ENCODE measurements at places on chromosomes 1 and 21.

GRCh38 chr21:41706678-41707077 is 60.2 kb downstream of the RIPK4 start:
- DNase-seq = no peak

DNA sequence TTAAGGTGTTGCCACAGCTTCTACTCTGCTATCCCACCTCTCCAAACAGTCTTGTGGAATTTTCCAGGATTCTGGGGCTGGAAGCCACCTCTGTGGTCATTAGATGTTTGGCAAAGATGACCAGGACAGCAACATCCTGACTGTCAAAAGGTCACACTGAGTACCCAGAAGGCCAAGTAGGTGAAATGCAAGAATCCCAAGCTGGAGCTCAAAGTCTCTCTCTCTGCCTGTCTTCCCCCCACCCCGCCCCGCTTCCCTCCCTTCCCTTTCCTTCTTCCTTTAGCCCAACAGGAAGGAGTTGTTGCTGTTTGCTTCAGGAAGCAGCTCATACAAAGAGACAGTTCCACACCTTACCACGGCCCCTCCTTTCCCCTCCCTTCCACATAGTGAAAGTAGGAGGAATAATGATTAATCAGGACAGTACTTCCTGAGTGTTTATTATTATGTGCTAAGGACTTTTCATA is 75.6 kb upstream of the SLC2A1 start:
- DNase-seq = no peak

DNA sequence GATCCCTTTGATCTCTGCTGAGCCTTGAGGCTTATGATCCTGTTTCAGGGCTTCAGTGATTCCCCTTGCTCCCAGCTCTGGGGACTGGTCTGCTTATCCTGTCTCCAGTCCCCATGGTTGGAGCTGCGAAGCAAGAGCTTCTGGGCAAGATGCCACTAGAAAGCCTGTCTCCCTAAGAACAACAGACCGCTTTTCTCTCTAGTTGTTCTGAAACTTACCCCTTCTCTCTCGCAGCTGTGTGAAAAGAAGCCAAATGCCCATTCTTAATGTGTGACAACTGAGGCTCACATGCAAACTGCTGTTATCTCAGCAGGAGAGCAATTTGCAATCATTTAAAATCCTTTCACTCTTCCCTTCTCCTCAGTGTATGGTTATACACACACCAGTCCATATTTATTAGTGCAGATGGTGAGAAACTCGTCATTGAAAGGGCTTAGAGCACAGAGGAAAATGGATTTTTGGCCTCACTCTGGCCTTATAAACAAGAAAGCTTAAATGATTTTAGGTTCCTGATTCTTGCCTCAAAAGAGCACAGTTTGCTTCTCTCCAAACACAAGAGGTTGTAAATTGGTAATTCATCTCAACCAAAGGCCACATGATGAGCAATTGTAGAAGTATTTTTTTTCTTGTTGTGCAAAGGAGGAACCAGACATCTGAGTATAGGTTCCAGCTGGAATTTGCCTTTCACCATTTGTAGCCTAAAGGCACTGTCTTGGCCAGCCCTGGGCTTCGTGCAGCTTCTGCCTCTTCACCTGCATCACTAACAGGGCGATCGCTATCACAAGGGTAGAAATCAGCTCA is 179.2 kb upstream of the LMO4 start:
- no peak for DNase-seq

- DNase-seq = peak; percentile 21
These were observed 558 bp upstream of the BTG3 start for GRCh38 chr21:17613242-17613676.

- no peak for DNase-seq
These were observed 74.3 kb downstream of the SLC16A1 start for GRCh38 chr1:112881742-112882127.

- peak; percentile 14 for DNase-seq
These were observed 61.6 kb downstream of the TMCO4 start for GRCh38 chr1:19738076-19738475.

- DNase-seq = no peak
These were observed 1.4 kb downstream of the CLCC1 start for GRCh38 chr1:108961752-108962486.

DNA sequence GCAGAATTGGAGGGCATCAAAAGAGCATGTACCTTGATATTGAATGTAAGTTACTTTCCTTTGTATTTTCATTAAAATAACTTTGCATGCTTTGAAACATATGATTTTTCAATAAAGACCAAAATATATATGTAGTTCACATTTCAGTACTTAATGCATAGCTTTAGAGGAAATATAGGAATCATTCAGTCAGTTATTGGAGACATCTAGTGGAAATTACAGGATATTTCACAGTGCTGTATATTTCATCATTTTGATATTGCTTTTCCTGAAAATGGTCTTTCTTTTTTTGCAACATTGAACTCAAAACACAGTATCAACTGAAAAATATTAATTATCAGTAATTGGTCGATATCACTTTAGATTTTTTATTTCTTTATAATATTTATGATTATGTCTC is 375.8 kb downstream of the NCAM2 start:
- no peak for DNase-seq

- no peak for DNase-seq
These were observed 348.8 kb downstream of the PTBP2 start for GRCh38 chr1:97070376-97070775.

DNA sequence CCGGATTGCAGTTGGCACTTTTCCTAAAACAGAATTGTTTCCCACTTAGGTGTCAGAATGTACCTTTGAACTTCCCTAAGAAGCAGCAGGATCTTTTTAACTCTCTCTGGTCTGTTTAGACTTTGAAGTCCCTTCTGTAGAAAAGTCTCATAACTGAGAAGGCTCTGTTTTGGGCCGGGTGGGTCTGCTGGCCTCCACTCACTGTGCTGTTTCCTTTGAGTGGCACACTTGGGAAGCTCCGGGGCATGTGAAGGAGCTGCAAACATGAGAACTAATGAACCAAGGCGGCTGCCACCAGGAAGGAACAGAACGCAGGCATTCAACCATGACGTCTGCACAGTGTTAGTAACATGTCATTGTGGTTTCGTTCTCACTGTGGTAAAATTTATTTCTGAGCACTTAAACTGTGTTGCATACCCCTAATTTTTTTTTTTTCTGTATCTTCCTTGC is 19.5 kb upstream of the NCMAP start:
- peak; percentile 24 for DNase-seq

DNA sequence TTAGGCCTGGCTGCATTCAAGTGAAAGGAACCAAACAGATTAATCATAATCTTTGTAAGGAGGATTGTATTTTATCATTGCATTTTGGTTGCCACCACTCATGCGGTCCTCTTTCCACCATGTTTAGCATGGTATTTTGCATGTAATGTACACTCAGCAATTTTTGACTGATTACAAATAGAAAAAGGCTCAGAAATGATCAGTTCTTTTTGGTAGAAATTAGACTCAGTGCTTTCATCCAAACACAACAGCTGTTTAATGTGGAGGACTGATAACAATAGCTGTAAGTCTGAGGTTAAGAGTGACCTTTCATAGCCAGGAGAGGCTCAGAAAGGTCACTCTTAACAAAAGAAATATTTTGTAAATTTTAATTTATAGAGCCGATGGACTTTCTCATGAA is 25.3 kb upstream of the DPH5 start:
- DNase-seq = no peak

DNA sequence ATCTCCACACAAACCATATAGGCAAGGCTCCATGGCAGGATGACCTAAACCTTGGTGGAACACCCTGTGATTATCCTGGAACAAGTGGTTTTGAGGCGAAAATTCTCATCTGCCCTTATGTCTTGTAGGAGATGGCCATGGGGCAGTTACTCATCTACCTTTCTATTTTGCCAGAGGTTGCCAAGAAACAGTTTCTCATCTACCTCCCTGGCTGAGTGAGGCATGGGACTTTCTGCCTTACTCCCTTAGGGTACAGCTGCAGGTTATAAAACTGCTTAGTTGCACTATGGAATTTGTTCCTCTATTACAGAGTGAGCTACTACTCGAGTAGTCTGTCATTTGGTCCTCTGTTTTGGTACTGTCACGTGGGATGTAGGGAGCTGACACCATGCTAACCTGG is 31.3 kb upstream of the GUCA2A start:
- DNase-seq = no peak

GRCh38 chr1:244409701-244410100 is 42.0 kb downstream of the ADSS2 start:
- DNase-seq = no peak

DNA sequence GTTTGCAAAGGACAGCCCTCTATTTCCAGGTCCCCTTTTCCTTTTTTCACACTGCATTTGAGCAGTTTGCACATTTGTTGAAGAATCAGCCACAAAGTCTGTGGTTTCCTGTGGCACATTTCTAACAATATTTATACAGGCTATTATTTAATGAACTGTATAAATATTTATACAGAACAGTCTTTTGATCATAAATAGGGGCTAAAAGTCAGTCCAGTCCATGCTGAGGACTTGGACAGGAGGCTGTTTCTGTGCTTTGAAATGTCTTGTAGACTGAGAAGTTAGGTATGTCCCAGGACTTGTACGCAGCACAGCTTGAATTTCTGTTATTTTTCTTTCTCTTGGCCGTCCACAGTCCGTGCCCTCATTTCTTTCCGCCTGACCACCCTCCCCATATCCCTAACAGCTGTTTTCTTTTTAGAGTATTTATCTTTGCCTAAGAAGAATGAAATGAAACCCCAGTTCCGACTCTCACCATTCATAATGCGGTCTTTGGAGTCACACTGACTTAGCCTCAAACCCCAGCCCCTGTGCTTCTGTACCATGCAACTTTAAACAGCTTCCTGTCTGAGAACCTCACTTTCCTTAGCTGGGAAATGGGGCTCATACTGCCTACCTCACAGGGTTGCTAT is 19.7 kb downstream of the FGGY start:
- DNase-seq = no peak

GRCh38 chr1:192877283-192877886 is 68.5 kb downstream of the RGS2 start:
- DNase-seq = no peak

- DNase-seq = no peak
These were observed 22.1 kb upstream of the SMYD3 start for GRCh38 chr1:246528933-246529731.

GRCh38 chr1:22257290-22258275 is 114.7 kb upstream of the WNT4 start:
- peak; percentile 89 for DNase-seq

DNA sequence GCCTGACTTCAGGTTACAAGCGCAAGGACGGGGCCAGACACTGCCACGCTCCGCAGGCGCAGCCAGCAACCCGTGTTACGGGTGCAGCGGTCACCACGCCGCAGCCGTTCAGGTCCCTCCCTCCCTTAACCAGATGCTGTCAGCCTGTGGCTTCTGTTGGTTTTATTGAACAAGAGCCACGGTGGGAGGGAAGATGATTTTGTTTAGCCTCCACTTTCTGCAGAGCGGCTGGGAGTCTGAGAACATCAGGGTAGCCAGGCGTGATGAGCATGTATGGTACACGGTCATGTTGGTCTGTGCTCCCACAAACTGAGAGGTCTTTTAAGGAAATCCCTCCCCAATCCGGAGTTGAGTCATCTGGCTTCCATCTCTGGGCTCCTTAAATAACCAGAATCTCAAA is 18.5 kb upstream of the ADARB1 start:
- no peak for DNase-seq

DNA sequence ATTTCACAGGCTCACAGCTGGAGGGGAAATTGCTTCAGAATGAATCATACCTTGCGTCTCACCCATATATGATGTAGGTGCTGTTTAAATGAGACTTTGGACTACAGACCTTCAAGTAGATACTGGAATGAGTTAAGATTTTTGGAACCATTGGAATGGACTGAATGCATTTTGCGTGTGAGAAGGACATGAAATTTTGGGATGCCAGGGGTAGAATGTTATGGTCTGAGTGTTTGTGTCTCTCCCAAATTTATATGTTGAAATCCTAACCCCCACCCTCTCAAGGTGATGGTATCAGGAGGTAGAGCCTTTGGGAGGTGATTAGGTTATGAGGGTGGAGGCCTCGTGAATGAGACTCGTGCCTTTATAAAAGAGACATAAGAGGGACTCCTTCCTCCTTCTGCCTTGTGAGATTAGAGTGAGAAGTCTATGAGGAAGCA is 41.4 kb downstream of the KCNK1 start:
- DNase-seq = no peak

DNA sequence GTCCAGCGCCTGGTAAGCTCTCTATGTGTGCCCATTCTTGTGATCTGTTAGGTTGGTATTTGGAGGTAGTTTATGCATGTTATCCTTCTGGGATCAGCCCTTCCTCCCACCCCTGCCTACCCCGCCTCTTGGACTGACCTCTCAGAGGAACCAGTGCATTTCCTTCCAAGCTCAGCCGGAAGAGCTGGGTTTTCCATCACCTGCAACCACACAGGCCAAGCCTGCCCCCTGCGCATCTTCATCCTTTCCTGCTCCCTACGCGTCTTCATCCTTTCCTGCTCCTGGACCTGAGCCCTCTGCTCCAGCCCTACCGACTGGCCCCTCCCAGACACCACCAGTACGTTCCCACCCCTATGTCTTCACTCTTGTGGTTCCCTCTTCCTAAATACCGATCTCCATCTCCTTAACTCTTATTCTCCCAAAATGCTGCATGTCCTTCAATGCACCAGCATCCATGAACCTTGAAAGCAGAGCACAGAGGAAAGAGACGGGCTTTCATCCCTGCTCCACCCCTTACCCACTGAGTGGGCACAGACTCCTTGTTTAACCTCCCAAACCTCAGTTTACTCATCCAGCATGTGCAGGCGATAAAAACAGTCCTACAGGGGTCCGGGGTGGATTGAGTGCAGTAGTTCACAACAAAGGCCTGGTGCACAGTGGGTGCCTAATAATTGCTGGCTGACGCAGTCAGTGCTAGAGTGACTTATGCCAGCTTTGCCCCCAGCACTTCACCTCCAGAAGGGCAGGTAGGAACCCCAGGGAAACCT is 526.3 kb downstream of the MATN1 start:
- DNase-seq = no peak

DNA sequence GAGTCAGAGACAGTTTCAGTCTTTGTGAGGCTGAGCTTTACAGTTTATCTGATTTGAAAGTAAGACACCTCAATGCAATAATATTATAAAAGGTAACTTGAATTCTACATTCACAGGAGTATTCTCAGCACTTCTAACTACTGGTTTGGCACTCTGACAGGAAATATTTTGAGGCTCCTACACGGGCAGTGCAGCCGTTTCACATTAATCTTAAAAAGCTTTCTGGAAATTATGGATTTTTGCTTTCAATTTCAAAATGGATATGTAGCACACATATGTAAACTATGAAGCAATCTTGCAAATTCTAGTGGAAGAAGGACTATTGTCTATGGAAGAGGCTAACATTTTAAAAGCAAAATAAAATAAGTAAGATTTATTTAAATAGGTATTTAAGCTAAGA is 262.9 kb upstream of the SNX7 start:
- DNase-seq = no peak

GRCh38 chr1:24769656-24770651 is 24.7 kb downstream of the CLIC4 start:
- no peak for DNase-seq

GRCh38 chr1:76240316-76240715 is 165.8 kb downstream of the ST6GALNAC3 start:
- no peak for DNase-seq

GRCh38 chr1:221634606-221635005 is 107.3 kb downstream of the DUSP10 start:
- DNase-seq = no peak
